NCI-H2227 treated with DMSO at 0.1 percent for 48 hours (cell line): ENCODE measurements at places on chromosomes 3 and 15.
A peak's percentile ranks its signal among the peaks of the same experiment; 100 is the strongest.

- DNase-seq: no peak
Measured at GRCh38 chr3:194637541-194638400, 4.6 kb upstream of the TMEM44 start.

DNA sequence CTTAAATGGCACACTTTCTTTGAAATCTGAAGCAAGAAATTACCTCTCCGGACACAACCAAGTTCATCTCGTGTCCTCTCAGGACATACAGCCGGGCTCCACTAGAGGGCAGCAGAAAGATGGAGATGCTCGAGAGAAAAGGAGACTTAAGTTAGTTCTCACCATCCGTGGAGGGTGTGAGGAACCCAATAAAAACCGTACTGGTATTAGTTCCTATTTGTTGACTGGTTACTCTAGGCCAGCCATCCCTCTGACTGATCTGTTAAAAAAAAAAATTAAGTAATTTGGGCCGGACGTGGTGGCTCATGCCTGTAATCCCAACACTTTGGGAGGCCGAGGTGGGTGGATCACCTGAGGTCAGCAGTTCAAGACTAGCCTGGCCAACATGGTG lies 7.9 kb upstream of the CYP11A1 start:
- DNase-seq: peak; percentile 42

GRCh38 chr3:177679568-177680471 lies 482.5 kb upstream of the TBL1XR1 start:
- no peak for DNase-seq

DNA sequence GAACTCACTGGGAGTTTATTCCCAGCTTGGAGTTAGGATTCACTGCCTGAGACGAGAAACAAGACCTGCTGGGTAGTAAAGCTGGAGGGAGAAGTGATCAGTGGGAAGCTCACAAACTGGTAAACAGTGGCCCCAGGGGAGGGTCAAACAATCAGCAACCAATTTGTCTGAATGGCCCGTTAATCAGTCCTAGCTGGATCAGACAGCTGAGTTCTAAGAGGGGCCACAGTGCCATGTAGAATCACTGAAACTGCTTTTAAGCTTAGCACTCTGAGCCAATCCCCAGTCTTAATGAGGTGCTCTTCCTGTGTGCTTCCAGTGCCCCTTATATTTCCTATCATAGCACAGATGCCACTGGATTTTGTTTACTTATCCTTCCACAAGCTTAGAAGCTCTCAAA lies 591.7 kb downstream of the RSL24D1 start:
- DNase-seq: no peak

DNA sequence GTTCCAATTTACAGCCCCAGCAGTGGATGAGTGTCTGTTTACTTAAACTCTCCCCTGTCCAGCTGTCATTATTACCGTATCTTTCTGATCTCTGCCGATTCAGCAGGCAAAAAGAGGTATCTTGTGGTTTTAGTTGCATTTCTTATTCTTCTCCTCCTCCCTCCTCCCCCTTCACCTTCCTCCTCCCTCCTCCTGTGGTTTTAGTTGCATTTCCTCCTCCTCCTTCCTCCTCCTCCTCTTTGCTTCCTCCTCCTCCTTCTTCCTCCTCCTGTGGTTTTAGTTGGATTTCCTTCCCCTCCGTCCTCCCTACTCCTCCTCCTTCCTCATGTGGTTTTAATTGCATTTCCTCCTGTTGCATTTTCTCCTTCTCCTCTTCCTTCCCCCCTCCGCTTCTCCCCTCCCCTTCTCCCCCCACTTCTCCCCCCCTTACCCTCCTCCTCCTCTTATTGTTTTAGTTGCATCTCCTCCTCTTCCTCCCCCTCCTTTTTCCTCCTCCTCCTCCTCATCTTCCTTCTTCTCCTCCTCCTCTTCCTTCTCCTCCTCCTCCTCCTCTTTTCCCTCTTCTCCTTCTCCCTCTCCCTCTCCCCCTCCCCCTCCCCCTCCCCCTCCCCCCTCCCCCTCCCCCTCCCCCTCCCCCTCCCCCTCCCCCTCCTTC lies 25.3 kb upstream of the VPS33B start:
- no peak for DNase-seq

DNA sequence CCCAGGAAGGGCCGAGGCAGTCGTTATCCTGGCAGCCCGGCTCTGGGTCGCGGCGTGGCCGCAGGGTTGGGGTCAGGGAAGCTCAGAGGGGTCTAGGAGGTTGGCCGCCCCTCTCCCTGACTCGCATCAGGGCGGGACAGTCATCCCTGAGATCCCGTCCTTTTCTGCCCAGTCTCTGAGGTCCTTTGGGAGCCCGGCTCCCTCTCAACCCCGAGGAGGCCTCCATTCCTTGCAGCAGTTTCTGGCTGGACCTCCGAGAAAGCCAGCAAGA lies 495 bp downstream of the HYAL2 start:
- DNase-seq: no peak

DNA sequence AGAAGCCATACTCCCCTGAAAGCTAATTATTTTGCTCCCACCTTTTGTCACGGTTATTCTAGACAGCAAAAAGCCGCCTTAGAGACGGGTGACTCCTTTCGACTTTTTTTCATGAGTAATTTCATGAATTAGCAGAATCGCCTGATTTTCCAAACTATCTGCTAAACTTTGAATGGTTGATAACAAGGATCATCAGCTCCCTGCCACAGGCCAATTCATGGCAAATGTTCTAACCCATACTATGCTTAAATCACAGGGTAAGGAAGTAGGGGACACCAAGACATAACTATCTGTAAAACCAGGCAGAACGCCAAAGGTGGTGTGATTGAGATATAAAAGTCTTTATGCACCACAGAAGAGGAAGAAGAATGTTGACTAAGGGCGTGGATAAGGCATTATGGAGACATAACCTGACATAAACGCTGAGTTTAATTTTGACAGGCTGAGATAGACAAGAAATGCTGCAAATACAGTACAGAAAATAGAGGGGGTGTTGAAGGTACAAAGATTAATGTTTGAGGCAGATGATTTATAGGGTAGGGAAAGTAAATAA lies 891 bp upstream of the DMXL2 start:
- peak; percentile 11 for DNase-seq
